ENCODE measurements at places on chromosomes 5 and 9. TPM values are rescaled to one million over a fixed set of nuclear protein-coding genes. Genes with fewer than 3 reads are reported as not detected.

Gene IER5L
- 6.7 TPM for polyA plus RNA-seq

Gene IFNA16
- polyA plus RNA-seq, result not detected

Gene PKD2L2
- polyA plus RNA-seq, result 0.07 TPM

Gene SHROOM1
- polyA plus RNA-seq, result 25.1 TPM

Gene SOX30
- not detected for polyA plus RNA-seq

Gene FAM153A
- polyA plus RNA-seq, result not detected

Gene ERP44
- 22.1 TPM for polyA plus RNA-seq

DNA sequence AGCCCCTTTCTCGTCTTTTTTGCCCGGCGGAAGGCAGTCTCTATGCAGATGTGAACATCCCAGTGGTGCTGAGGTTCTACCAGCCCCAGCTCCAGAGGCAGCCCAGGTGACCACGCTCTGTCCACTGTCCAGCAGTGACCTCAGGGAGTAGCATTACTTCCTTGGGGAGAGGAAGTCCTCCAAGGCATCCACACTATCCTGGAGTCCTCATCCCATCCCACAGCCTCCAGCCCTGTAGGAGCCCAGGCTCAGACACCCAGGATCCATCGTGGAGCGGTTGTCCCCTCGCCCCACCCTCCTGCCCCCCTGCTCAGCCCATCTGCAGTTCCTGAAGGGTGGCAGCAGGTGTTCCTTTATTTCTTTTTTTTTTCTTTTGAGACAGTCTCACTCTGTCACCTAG, 294.5 kb upstream of the IRX4 start:
- DNase-seq, result no peak
- H3K27ac ChIP-seq, result no peak overlapping the region
- H3K36me3 ChIP-seq, result no peaks in the 10 kb centered on the region
- no peaks in the 10 kb centered on the region for H3K27me3 ChIP-seq
- H3K4me3 ChIP-seq, result no peak overlapping the region
- no peaks in the 10 kb centered on the region for H3K4me1 ChIP-seq

DNA sequence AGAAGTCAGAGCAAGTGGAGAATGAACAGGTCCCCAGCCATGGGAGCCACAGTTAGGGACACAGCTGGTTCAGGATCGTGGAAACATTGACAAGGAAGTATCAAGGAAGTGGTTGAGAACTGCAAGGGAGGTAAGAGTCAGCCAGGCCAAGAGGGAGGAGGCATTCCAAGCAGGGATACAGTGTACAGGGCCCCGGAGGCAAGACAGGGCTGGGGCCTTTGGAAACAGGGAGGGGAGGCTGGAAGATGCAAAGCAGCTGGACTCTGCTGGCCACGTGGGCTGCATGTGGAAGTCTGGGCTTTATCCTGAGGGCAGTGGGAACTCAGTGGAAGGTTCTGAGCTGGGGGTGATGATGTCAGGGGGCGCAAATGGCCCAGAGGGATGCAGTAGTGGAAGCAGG, 14.2 kb downstream of the CCDC180 start:
- H3K36me3 ChIP-seq, result peaks cover 96% of the 10 kb centered on the region
- H3K27ac ChIP-seq, result no peak overlapping the region
- no peaks in the 10 kb centered on the region for H3K27me3 ChIP-seq
- no peaks in the 10 kb centered on the region for H3K4me1 ChIP-seq
- no peak overlapping the region for H3K4me3 ChIP-seq

DNA sequence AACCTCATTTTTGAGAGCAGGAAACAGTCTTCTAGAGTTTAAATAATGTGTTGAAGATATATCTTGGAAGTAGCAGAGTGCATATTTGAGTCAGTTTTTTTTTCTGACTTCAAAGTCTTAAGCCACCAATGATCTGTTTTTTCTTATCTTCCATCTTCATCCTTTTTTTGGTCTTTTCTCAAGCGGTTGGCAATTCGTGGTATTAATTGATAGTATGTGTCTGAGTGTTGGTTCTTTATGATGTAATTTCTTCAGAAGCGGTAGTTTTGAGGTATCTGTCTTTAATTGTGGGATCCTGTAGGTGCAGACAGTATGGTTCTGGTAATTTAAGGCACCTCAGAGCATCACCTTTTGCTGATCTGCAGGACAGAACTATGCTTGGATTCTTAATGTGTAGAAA, 3.9 kb downstream of the CSNK1G3 start:
- peaks cover 36% of the 10 kb centered on the region for H3K4me1 ChIP-seq
- no peaks in the 10 kb centered on the region for H3K27me3 ChIP-seq
- no peak overlapping the region for H3K4me3 ChIP-seq

DNA sequence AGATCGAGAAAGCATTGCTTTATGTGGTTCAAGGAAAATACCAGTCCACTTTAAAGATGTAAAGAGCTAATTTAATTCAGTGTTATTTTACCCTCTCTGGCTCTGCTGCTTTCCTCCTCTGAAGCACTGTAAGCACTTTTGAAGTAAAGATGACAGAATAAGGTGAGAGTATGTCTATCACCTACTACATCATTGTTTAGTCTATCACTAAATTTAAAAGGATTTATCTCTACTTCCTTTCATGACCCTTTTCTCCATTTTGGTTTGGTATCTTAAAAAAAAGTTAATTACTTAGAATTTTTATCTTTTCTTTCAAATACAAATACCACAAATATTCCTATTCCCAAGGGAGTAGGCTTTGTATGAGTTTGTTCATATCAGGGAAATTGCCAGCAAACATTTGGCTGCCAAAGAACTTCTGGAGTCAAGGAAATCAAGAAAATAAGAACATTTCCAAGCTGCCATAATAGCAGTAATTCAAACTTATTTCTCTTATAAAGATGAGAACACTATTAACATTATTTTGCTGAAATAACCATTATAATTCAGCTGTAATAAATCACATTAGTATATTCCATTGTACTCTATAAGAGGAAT, 77.8 kb downstream of the SLC38A9 start:
- DNase-seq, result no peak
- H3K27ac ChIP-seq, result peak overlapping the region; percentile 80
- no peaks in the 10 kb centered on the region for H3K27me3 ChIP-seq
- peak overlapping the region; percentile 1 for H3K4me3 ChIP-seq

All from sigmoid colon (tissue), 7 donors.